Cardiac muscle cell (in vitro differentiated cells and primary cell): ENCODE measurements at places on chromosomes 5 and 9. TPM values are rescaled to one million over a fixed set of nuclear protein-coding genes. Genes with fewer than 3 reads are reported as not detected.

The EIF4E1B gene
- not detected in 2 replicates for total RNA-seq

The TTC23L gene
- total RNA-seq = 0.98 and 1.6 TPM in 2 replicates

- H3K36me3 ChIP-seq = no peaks in the 10 kb centered on the region
- DNase-seq = no peak
- H3K27ac ChIP-seq = no peak overlapping the region
- peaks cover 10% of the 10 kb centered on the region for H3K4me1 ChIP-seq
- H3K4me3 ChIP-seq = no peak overlapping the region
Measured at GRCh38 chr9:68698943-68699509, 6.0 kb upstream of the PIP5K1B start.

The HINT2 gene
- 48.5 and 83.9 TPM in 2 replicates for total RNA-seq

The LRRC19 gene
- total RNA-seq = not detected in 2 replicates

DNA sequence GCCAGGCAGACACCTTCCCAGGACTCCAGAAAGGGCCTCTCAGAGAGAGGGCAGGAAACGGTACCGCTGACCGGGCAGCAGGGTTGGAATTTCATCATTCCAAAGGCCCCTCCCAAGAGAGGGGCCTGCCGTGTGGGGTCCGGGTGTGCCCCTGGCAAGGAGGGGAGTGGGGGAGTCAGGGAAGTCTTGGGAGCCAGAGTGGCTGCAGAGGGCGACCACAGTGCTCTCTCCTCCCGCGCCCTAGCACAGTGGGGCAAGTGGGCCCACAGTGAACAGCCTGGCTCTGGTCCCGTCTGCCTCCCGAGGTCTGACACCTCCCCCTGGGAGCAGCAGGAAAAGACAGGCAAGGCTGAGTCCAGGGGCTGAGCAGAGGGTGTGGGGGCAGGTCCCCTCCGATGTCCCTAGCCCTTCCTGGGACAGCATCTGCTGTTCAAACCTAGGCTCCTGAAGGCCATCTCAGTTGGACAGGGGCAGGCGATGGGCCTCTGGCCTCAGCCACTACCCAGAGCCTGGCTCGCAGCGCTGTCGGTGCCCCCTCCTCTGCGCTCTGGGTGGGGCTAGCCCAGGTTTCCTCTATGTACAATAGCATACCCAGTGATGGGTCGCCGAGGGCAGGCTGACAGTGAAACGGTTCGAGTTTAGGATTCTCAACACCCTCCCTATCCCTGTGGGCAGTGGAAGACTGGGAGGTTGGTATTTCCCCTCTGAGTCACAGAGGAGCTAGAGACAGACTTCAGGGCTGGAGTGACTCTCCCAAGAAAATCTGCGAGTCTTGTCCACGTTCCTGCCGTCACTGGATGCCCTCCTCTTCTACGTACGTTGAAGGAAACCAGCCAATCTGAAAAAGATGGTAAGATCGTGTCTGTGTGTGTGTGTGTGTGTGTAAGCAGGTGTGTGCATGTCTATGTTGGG lies 25.4 kb upstream of the SARDH start:
- H3K4me3 ChIP-seq = no peak overlapping the region
- H3K27me3 ChIP-seq = no peaks in the 10 kb centered on the region
- H3K4me1 ChIP-seq = no peaks in the 10 kb centered on the region
- H3K36me3 ChIP-seq = no peaks in the 10 kb centered on the region
- H3K27ac ChIP-seq = no peak overlapping the region
- DNase-seq = peak; percentile 40

The SHC3 gene
- total RNA-seq = 0.27 and 0.53 TPM in 2 replicates

DNA sequence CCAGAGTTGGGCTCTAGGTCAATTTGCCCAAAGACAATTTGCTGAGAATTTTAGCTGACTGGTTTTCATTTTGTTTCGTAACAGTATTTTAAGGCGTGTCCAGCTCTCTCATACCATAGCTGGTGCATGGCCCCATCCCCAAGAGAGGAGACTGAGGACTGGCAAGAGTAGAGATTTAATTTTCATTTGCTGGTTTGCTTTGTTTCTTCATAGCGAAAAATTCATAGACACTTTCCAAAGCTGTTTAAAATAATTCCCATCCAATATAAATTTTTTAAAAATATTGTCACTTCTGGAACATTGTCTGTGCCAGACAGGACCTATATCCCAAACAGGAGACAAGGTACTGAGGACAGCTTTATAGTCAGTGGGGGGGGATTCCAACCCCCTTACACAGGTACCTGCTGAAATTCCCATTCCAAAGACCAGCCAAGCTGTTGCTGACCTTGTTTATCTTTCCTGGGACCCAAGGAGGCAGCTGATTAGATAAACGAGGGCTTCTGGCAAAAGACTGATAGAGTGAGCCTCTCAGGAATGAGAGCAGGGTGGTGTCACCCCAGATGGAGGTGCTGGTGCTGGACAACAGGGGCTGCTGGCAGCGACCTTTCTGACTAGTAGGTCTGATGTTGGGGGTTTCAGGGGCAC lies 6.8 kb upstream of the ANGPTL2 start:
- H3K27me3 ChIP-seq = no peaks in the 10 kb centered on the region
- H3K36me3 ChIP-seq = no peaks in the 10 kb centered on the region
- peaks cover 33% of the 10 kb centered on the region for H3K4me1 ChIP-seq
- DNase-seq = no peak
- H3K27ac ChIP-seq = no peak overlapping the region

DNA sequence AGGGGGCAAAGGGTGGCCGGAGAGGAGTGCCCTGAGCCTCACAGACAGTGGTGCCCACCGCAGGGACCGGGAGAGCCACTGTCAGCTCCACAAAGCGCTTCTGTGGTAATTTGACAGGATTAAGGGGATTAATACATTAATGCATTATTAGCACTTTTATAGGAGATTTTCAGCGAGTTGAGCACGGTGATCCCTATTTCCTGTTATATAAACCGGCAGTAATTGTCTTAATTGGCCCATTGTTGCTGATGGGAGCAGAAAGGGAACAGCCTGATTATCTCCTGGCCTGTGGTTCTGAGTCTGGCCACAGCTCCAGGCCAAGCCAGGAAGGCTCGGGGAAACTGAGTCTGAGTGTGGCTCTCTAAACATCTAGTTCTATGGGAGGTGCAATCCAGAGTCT lies 423.6 kb downstream of the CDK5RAP2 start:
- no peak overlapping the region for H3K4me3 ChIP-seq
- H3K4me1 ChIP-seq = no peaks in the 10 kb centered on the region
- DNase-seq = no peak
- no peaks in the 10 kb centered on the region for H3K27me3 ChIP-seq
- H3K27ac ChIP-seq = no peak overlapping the region
- H3K36me3 ChIP-seq = no peaks in the 10 kb centered on the region

DNA sequence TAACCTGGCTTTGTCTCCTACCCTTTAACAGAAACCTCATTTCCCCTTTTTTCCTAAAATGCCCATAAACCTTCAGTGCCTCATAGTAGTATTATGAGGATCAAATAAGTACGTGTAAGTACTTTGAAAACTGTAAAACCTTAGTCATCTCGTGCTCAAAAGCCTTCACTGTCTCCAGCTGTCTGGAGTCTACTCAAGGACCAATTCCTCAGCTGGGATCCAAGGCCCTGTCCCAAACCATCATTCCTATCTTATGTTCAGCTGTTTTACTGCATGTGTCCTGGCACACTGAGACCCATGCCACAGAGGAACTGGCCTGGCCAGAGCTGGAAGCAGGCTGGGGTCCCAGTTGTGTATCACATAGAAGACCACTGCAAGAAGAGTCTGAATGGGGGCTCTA lies 15.9 kb downstream of the ADAMTSL1 start:
- peaks cover 35% of the 10 kb centered on the region for H3K4me1 ChIP-seq
- H3K36me3 ChIP-seq = no peaks in the 10 kb centered on the region
- no peak overlapping the region for H3K4me3 ChIP-seq

DNA sequence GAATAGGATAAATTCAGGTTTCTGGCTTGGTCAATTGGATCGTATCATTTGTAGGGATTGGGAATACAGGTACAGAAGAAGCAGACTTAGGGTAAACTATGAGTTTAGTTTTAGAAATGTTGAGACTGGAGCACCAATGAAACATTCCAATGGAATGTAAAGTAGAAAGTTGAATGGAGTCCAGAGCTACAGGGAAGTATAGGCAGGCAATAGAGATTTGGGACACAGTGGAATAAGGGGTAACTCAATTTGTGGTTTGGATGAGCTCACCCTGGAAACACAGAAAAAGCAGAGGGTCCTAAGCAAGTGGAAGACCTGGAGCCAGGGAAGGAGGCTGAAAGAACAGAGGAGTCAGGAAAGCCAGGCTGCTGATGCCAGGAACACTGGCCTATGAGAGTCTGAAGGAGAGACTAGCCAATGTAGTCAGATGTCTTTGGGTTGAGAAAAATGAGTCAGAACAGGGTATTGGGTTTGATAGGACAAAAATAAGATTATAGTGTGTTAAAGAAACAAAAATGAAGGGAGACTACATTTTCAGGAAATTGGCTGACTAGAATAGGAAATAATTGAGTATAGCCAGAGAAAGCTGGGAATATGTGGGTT lies 72.8 kb downstream of the STARD4 start:
- no peaks in the 10 kb centered on the region for H3K4me1 ChIP-seq
- DNase-seq = no peak
- H3K27ac ChIP-seq = no peak overlapping the region
- no peaks in the 10 kb centered on the region for H3K27me3 ChIP-seq
- H3K4me3 ChIP-seq = no peak overlapping the region

DNA sequence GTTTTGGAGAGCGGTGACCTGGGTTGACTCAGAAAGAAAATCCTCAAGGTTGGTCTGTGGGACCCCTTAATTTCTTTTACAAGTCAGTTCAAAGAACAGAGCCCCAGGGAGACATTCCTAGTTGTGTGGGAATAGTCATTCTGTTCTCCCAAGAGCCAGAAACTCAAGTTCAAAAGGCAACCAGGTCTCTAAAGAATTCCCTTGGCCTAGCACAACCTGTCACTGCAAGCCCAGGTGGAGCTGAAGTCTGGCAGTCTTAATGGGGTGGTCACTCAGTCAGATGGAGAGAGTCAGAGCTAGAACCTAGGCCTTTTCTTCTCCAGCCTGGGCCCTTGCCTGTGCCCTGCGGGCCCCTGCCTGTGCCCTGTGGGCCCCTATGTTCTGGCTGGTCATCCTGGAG lies 37.5 kb upstream of the CDKN2AIPNL start:
- H3K4me1 ChIP-seq = no peaks in the 10 kb centered on the region
- H3K27ac ChIP-seq = no peak overlapping the region
- DNase-seq = no peak

The PKN3 gene
- 13.8 and 17.9 TPM in 2 replicates for total RNA-seq

The RPL7A gene
- total RNA-seq = 2,223 and 2,233 TPM in 2 replicates

DNA sequence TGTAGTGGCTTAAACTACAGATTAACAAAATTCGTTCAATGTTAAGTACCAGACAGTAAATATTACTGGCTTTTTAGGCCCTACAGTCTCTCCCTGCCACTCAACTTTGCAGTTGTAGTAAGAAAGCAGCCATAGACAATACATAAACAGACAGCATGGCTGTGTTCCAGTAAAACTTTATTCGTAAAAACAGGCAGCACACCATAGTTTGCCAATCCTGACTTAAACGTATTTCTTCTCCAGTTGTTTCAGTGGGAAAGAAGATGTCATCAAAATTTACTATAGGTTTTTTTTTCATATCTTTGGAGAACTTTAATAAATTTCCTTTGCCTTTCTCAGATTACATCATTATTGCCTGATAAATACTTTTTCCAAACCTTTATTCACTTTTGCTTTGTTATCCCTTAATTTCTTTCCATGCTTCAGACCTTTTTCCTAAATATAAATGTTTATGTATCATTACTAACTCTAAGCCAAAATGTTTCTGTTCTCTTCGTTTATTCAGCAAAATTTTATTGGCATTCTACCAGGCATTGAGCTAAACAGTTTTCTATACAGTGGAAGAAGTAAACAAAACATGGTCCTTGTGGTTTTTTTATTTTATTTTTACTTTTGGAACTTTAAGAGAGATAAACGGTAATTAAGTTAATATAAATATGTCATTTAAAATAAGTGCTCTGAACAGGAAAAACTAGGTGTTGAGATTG lies 64.5 kb downstream of the SLF1 start:
- no peak overlapping the region for H3K27ac ChIP-seq
- H3K27me3 ChIP-seq = no peaks in the 10 kb centered on the region
- H3K4me1 ChIP-seq = no peaks in the 10 kb centered on the region
- DNase-seq = no peak
- no peaks in the 10 kb centered on the region for H3K36me3 ChIP-seq
- no peak overlapping the region for H3K4me3 ChIP-seq

The HAPLN1 gene
- total RNA-seq = 11.9 and 14.3 TPM in 2 replicates

The SREK1 gene
- 26.9 and 58.9 TPM in 2 replicates for total RNA-seq

The PCDHB9 gene
- total RNA-seq = 7.4 and 7.9 TPM in 2 replicates

- no peaks in the 10 kb centered on the region for H3K4me1 ChIP-seq
- H3K4me3 ChIP-seq = no peak overlapping the region
- no peak for DNase-seq
- no peaks in the 10 kb centered on the region for H3K27me3 ChIP-seq
Measured at GRCh38 chr9:37676411-37676830, 25.7 kb downstream of the FRMPD1 start.

The LHX6 gene
- 0.12 and 0.14 TPM in 2 replicates for total RNA-seq

The TOR1B gene
- total RNA-seq = 15.5 and 18.0 TPM in 2 replicates

GRCh38 chr5:170363671-170364070 lies 25.5 kb downstream of the KCNMB1 start:
- no peaks in the 10 kb centered on the region for H3K4me1 ChIP-seq
- no peak overlapping the region for H3K4me3 ChIP-seq
- no peak overlapping the region for H3K27ac ChIP-seq
- H3K27me3 ChIP-seq = no peaks in the 10 kb centered on the region
- DNase-seq = no peak
- no peaks in the 10 kb centered on the region for H3K36me3 ChIP-seq

DNA sequence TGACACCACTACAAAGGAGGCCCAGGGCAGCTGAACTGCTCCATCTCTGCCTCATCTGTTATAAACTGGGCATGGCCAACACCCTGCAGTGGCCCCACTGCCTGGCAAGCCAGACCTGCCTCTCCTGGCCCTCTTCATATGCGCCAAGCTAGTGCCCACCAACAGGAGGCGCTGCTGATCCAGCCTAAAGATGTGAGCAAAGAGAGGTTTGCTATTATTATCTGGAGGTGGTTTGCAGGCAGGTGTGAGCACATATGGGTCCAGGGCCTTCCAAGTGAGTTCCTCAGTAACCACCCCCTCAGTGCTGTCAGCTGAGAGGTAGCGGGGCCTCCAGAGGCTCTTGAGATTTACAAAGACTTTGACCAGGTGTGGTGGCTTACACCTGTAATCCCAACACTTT lies 232.2 kb downstream of the SYK start:
- no peak overlapping the region for H3K4me3 ChIP-seq
- peaks cover 3% of the 10 kb centered on the region for H3K4me1 ChIP-seq
- peaks cover 11% of the 10 kb centered on the region for H3K27me3 ChIP-seq
- peak; percentile 25 for DNase-seq
- no peaks in the 10 kb centered on the region for H3K36me3 ChIP-seq
- no peak overlapping the region for H3K27ac ChIP-seq

The FOCAD gene
- 52.0 and 57.0 TPM in 2 replicates for total RNA-seq
